ENCODE measurements at places on chromosomes 11 and 22.

DNA sequence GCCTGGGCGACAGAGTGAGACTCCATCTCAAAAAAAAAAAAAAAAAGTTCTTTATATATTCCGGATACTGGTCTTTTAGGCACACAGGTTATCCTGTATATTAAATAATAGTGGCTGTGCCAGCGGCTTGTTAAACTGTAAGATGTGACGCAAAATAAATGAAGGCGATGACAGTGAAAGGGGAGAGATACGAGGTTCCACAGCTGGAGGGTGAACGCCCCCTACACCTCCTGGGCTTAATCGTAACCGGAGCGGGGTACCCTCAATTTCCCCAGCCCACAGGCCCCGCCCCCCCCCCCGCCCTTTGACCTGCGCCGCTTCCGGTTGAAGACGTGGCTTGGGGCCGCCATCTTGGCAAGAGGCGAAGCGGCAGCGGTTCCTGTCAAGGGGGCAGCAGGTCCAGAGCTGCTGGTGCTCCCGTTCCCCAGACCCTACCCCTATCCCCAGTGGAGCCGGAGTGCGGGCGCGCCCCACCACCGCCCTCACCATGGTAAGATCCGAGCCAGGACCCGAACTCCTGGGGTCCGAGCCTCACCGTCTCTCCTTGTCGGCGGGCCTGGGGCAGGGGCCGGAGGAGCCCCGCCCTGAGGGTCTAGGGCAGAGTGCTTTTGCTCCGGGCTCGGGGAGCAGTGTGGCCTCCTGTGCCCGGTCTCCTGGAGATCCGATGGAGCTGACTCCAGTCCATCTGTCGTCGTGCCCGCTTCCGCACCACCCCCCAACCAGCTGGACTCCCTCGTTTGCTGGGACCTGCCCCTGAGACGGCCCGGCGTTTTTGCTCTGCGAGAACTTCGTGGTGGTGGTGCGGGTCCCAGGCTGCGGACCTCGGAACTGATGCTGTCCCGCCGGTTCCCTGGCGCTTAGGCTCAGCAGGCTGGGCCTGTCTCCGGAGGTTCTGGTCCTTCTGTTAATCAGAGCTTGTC lies at the start of gene ARCN1:
Gene ARCN1 (plus strand): TSS at position 349 of the 920 bp plus-strand sequence. CDS start 139 bp downstream, at position 488.
- H3K27me3 ChIP-seq = no peaks in the 10 kb centered on the region
- DNase-seq = peak; percentile 79
- peak within 1 kb of the TSS; percentile 97 for H3K4me3 ChIP-seq

- no peaks in the 10 kb centered on the region for H3K36me3 ChIP-seq
- no peak for DNase-seq
- no peak overlapping the region for H3K4me3 ChIP-seq
- no peak overlapping the region for H3K27ac ChIP-seq
Observed at GRCh38 chr11:98895936-98896335, 124.8 kb upstream of the CNTN5 start.

DNA sequence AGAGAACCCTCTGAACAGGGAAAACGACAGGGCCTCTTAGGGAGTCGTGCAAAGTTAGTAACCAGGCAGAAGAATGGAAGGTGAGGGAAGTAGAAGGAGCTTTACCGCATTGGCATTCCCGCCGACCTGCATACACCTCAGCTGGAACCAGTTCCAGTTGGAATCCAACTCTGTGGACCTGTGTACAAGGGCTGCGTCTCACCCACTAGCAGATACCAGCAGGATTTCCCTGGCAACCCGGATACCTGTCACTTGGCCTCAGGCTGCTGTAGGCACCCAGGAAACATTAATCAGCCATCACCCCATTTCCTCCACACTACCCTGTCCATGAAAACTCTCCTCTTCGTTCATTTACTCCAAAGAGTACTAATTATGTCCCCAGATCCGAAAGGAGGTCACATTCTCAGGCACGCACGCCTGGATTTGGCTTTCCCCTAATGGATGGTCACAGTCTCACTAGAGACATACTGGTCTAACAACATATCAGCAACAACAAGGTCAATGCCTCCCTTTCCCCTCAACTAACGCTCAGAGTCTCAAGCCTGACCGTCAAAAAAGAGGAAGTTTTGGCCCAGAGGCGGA lies 842 bp downstream of the ARFGAP2 start:
- no peaks in the 10 kb centered on the region for H3K36me3 ChIP-seq
- H3K4me3 ChIP-seq = peak overlapping the region; percentile 86
- no peaks in the 10 kb centered on the region for H3K27me3 ChIP-seq
- DNase-seq = no peak
- H3K27ac ChIP-seq = peak overlapping the region; percentile 99
- peaks cover 26% of the 10 kb centered on the region for H3K4me1 ChIP-seq

- H3K27me3 ChIP-seq = no peaks in the 10 kb centered on the region
- no peaks in the 10 kb centered on the region for H3K4me1 ChIP-seq
- H3K27ac ChIP-seq = no peak overlapping the region
- H3K4me3 ChIP-seq = no peak overlapping the region
Observed at GRCh38 chr22:45964372-45964771, 12.6 kb downstream of the WNT7B start.

GRCh38 chr11:78161962-78162371 lies 22.5 kb upstream of the ALG8 start:
- no peaks in the 10 kb centered on the region for H3K27me3 ChIP-seq
- H3K36me3 ChIP-seq = no peaks in the 10 kb centered on the region
- no peak overlapping the region for H3K27ac ChIP-seq
- no peaks in the 10 kb centered on the region for H3K4me1 ChIP-seq
- H3K4me3 ChIP-seq = no peak overlapping the region

DNA sequence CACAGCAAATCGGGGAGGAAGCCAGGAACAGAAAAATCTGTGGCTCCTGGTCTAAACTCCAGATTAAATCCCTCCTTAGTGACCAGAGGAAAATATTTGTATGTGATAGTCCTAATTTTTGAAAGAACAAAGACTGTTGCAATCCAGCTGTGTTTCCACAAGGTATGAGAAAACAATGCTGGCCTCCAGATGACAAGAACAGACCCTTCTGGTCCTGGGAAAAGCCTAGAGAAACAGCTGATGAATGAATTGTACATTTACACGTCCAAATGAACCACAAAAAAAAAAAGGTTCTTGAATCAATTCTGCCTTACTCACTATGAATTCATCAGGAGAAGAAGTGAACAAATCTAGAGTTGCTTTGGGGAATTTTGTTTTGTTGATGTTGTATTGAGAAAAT lies 63.7 kb downstream of the ETS1 start:
- no peak overlapping the region for H3K4me3 ChIP-seq
- H3K27me3 ChIP-seq = no peaks in the 10 kb centered on the region
- no peaks in the 10 kb centered on the region for H3K4me1 ChIP-seq
- no peaks in the 10 kb centered on the region for H3K36me3 ChIP-seq
- peak overlapping the region; percentile 98 for H3K27ac ChIP-seq

GRCh38 chr11:108997826-108998225 lies 333.0 kb downstream of the DDX10 start:
- no peak overlapping the region for H3K4me3 ChIP-seq
- no peak for DNase-seq
- H3K27me3 ChIP-seq = no peaks in the 10 kb centered on the region
- H3K4me1 ChIP-seq = no peaks in the 10 kb centered on the region
- H3K27ac ChIP-seq = no peak overlapping the region
- no peaks in the 10 kb centered on the region for H3K36me3 ChIP-seq

DNA sequence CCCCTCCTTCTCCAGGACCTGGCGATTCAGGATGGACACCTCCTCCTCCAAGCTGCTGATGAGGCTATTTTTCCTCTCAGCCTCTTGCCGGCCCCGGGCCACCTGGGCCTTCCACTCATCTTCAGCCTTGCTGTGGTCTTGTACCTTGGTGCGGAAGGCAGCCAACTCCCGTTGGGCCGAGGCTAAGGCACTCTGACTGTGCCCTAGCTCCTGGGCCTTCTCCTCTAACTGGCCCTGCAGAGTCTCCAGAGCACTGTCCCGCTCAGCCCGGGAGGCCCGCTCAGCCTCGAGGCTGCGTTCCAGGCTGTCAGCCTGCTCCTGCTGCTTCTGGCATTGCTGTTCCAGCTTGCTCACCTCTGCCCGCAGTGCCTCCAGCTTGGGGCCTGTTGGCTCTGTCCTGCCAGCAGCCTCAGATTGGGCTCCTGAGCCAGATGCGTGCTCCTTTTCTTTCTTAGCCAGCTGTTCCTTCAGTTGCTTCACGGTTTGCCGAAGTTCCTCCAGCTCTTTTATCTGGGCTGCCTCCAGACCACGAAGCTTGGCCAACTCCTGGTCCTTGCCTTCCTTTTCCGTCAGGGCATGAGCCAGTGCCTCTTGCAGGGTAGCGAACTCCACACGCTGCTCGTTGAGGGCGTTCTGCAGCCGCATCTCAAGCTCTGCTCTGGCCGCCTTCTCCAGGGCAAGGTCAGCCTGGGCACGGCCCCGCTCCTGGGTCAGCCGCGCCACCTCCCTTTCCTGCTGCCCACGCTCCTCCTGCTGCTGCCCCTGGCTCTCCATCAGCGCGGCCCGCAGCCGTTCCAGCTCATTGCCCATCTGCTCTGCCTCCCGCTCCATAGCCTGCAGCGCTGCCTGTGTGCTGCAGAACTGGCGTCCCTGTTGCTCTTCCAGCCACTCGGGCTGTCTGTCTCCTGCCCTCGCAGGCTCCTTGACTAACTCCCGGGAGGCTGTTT lies 15.3 kb downstream of the IL18BP start:
- H3K27ac ChIP-seq = peak overlapping the region; percentile 62
- H3K4me1 ChIP-seq = no peaks in the 10 kb centered on the region
- H3K4me3 ChIP-seq = no peak overlapping the region
- H3K27me3 ChIP-seq = no peaks in the 10 kb centered on the region
- H3K36me3 ChIP-seq = no peaks in the 10 kb centered on the region

DNA sequence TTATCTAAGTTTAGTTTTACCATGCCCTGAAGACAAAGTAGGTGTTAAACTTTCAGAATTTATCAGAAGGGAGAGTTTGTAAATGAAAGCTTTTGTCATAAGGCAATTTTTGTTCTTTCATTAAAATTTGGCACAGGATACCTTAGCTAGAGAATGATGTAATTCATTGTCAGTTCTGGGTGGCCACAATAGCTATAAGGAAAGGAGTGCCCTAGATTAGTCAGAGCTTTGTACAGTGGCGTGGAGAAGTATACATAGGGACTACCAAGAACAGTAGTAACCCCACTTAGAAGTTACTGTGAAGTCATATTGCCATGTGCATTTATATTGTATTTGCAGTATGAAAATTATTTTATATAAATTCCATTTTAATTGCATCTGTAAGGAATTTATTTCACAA lies 126.3 kb upstream of the CARD18 start:
- no peak overlapping the region for H3K4me3 ChIP-seq
- no peaks in the 10 kb centered on the region for H3K27me3 ChIP-seq
- H3K36me3 ChIP-seq = no peaks in the 10 kb centered on the region
- no peak for DNase-seq
- no peaks in the 10 kb centered on the region for H3K4me1 ChIP-seq

- no peak for DNase-seq
- no peaks in the 10 kb centered on the region for H3K36me3 ChIP-seq
- no peaks in the 10 kb centered on the region for H3K27me3 ChIP-seq
- H3K27ac ChIP-seq = no peak overlapping the region
- H3K4me1 ChIP-seq = no peaks in the 10 kb centered on the region
Observed at GRCh38 chr11:67312187-67313021, 9.1 kb downstream of the SSH3 start.

GRCh38 chr22:35960854-35961253 lies 67.8 kb downstream of the RBFOX2 start:
- H3K4me3 ChIP-seq = no peak overlapping the region
- no peak for DNase-seq
- H3K4me1 ChIP-seq = peaks cover 12% of the 10 kb centered on the region
- no peaks in the 10 kb centered on the region for H3K27me3 ChIP-seq
- peak overlapping the region; percentile 65 for H3K27ac ChIP-seq
- H3K36me3 ChIP-seq = no peaks in the 10 kb centered on the region

- H3K4me3 ChIP-seq = no peak overlapping the region
- no peaks in the 10 kb centered on the region for H3K27me3 ChIP-seq
- no peak overlapping the region for H3K27ac ChIP-seq
- no peaks in the 10 kb centered on the region for H3K36me3 ChIP-seq
- DNase-seq = no peak
Observed at GRCh38 chr11:121669422-121669821, 216.7 kb upstream of the SORL1-AS1 start.

- no peaks in the 10 kb centered on the region for H3K27me3 ChIP-seq
- peak overlapping the region; percentile 70 for H3K27ac ChIP-seq
Observed at GRCh38 chr22:33851240-33851639, 69.0 kb downstream of the LARGE1 start.

- H3K27me3 ChIP-seq = no peaks in the 10 kb centered on the region
- H3K4me3 ChIP-seq = no peak overlapping the region
- no peak for DNase-seq
- no peak overlapping the region for H3K27ac ChIP-seq
Observed at GRCh38 chr11:2519517-2519861, 74.7 kb downstream of the KCNQ1 start.

GRCh38 chr11:10042699-10043098 lies 251.3 kb downstream of the SBF2 start:
- no peak overlapping the region for H3K27ac ChIP-seq
- no peak for DNase-seq
- H3K4me1 ChIP-seq = no peaks in the 10 kb centered on the region
- no peaks in the 10 kb centered on the region for H3K36me3 ChIP-seq

- no peak for DNase-seq
- no peak overlapping the region for H3K4me3 ChIP-seq
- H3K4me1 ChIP-seq = no peaks in the 10 kb centered on the region
- H3K36me3 ChIP-seq = no peaks in the 10 kb centered on the region
Observed at GRCh38 chr11:14237444-14237961, 121.5 kb downstream of the RRAS2 start.

- no peak for DNase-seq
- H3K4me3 ChIP-seq = no peak within 1 kb of the TSS
- no peak within 1 kb of the TSS for H3K27ac ChIP-seq
Observed at GRCh38 chr11:6238902-6239301, at the start of gene CNGA4. CNGA4 (plus strand) TSS chr11:6239089; CDS start chr11:6239207, 118 bp downstream.

GRCh38 chr11:35150454-35150853 lies 11.5 kb downstream of the CD44 start:
- H3K27me3 ChIP-seq = no peaks in the 10 kb centered on the region
- peaks cover 14% of the 10 kb centered on the region for H3K4me1 ChIP-seq
- peak overlapping the region; percentile 29 for H3K27ac ChIP-seq

DNA sequence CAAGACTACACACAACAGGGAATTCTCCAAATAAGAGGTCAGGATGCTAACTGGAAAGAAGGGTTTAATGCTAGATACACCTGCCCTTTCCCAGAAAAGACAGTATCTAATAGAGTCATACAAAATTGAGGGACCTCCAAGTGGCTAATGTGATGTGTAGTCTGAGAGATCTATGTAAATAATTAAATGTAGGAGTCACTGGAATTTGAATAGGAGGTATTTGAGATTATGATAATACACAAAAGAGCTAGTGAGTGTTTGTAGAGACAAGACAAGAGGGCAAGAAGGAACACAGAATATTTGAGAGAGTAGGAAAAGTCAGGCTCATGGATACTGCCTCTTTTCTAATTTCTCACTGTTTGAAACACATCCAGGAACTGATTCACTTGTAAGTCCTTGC lies 15.5 kb upstream of the INSC start:
- no peak for DNase-seq
- no peaks in the 10 kb centered on the region for H3K27me3 ChIP-seq
- H3K36me3 ChIP-seq = no peaks in the 10 kb centered on the region
- H3K4me1 ChIP-seq = no peaks in the 10 kb centered on the region
- H3K27ac ChIP-seq = no peak overlapping the region

GRCh38 chr11:120801801-120802689 lies 221.9 kb upstream of the TBCEL start:
- H3K4me1 ChIP-seq = no peaks in the 10 kb centered on the region
- no peaks in the 10 kb centered on the region for H3K27me3 ChIP-seq
- DNase-seq = peak; percentile 54
- no peak overlapping the region for H3K27ac ChIP-seq

GRCh38 chr11:43834286-43834685 lies 46.3 kb upstream of the ALKBH3 start:
- no peak overlapping the region for H3K27ac ChIP-seq
- H3K4me1 ChIP-seq = no peaks in the 10 kb centered on the region
- H3K4me3 ChIP-seq = no peak overlapping the region
- no peaks in the 10 kb centered on the region for H3K27me3 ChIP-seq

- no peaks in the 10 kb centered on the region for H3K27me3 ChIP-seq
- H3K36me3 ChIP-seq = no peaks in the 10 kb centered on the region
- no peak for DNase-seq
- no peak overlapping the region for H3K4me3 ChIP-seq
Observed at GRCh38 chr11:134801570-134801969, 389.5 kb upstream of the B3GAT1 start.
